ENCODE measurements at places on chromosomes 2 and 18.

DNA sequence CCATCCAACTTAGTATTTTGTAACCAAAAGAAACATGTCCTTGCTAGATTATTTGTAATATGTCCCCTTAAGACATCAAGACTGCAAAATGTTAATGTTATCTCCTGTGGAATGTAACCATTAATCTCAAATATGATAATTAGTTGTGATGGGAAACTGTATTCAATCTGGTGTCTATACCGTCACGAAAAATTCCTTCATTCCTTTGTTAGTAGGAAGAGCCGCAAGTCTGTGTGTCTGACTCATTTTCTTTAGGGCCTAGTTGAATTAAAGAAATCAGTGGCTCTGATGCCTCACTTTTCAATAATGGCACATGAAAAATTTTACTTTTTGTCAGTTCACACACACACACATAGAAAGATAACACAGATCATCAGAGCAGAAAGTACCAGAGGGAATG is 127.1 kb upstream of the CHAC2 start:
- DNase-seq, result no peak

DNA sequence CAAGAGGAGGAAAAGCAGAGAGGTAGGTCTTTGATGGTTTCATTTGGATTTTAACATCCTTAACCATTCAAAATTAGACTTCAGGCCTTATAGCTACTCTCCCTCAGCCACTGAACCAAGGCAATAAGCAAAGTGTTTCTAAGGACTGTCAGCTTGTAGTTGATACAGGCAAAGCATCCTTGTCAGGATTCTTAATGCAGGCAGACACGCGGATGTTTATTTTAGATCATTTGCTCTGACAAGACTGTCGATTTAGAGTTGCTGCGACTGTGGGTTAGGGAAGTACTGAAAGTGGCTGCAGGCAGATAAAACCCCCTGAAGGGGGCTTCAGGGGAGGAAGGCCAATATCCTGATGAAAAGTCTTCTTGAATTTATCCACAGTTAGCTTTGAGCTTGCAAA is 46.6 kb downstream of the CDH20 start:
- DNase-seq, result no peak

- DNase-seq, result no peak
Measured at GRCh38 chr2:215712219-215712868, 276.5 kb upstream of the FN1 start.

DNA sequence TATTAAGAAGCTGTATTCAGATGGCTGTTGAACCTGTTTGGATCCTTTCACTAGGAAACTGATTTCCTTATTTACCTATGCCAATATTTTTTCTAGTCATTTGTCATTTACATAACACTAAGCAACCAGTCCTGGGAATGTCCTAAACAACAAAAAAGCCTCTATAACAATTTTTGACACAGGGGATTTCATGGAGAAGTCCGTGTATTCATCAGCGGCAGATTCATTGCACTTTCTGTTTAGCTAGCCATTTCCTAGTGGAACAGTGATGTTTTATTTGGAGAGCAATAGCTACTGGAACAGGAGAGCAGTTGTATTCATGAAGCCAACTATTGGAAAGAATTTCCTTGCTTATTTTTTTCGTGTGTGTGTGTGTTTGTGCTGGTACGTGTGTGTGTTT is 604.3 kb upstream of the POU3F3 start:
- DNase-seq, result no peak

GRCh38 chr2:175004730-175004979 is 526 bp downstream of the CHN1 start:
- no peak for DNase-seq

- DNase-seq, result no peak
Measured at GRCh38 chr18:76827205-76828200, 5.1 kb downstream of the ZNF236 start.

GRCh38 chr18:58231930-58232329 is 187.9 kb downstream of the NEDD4L start:
- no peak for DNase-seq

All from left hindlimb (tissue), 1 donor.